ENCODE measurements at places on chromosomes 2 and 18. TPM values are rescaled to one million over a fixed set of nuclear protein-coding genes. Genes with fewer than 3 reads are reported as not detected.

LYG2 gene
- total RNA-seq = not detected

IL1B gene
- total RNA-seq = 0.26 TPM

FLACC1 gene
- 1.3 TPM for total RNA-seq

ZNF892 gene
- total RNA-seq = 7.3 TPM

C2orf72 gene
- total RNA-seq = 0.33 TPM

CD8B gene
- not detected for total RNA-seq

DAPL1 gene
- total RNA-seq = not detected

SIX2 gene
- not detected for total RNA-seq

Measured in fibroblast of lung (primary cell).